Activated CD4-positive, alpha-beta T cell treated with anti-CD3 and anti-CD28 coated beads, Interleukin-2, amount 50 U/mL, for 24 hours (primary cell): ENCODE measurements at places on chromosomes 4 and X.

DNA sequence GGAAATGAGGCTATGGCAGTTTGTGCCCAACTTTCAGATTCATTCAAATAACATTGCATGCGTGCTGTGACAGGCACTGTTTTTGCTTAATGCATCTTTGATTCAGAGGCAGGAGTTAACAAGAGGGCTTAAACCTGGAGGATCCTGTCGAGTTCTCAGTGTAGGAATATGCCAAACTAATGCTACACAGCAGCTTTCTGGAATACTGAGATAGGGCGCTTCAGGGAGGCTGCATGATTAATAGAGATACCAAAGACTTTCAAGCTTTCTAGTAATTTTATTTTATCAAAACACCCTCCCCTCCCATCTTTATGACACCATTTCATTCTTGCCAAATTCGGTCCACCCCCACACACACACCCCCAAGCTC, 636 bp upstream of the TIMM8A start:
- DNase-seq = no peak

- DNase-seq = no peak
Observed at GRCh38 chrX:153864561-153865320, 21.2 kb downstream of the L1CAM start.

DNA sequence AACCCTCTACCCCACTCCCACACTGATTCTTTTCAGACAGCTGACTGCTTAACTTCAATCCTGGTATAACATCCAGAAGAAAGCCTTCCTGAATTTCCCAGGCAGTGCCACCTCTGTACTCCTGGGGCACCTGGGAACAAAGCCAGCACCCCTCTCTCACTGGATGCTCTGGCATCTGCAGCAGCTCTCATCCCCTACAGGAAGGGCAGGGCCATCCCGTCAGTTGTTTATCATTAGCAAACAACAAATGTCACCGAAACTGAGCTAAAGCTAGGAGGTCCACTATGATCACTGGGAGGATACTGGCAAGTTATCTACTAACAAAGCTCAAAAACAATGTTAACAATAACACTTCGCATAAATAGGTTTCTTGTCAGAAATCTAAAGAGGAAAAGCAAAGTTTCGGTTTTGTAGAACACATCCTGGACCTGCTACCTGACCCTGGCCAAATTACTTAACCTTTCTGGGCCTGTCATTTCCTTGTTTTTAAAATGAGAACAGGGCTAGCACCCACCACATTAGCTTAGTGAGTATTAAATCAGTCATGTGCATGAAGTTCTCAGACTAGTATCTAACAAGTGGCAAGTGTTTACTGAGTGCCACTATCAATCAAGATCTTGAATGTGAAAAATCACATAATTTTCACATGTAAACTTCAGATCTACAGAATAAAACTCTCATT, 86.6 kb downstream of the NR3C2 start:
- DNase-seq = no peak

DNA sequence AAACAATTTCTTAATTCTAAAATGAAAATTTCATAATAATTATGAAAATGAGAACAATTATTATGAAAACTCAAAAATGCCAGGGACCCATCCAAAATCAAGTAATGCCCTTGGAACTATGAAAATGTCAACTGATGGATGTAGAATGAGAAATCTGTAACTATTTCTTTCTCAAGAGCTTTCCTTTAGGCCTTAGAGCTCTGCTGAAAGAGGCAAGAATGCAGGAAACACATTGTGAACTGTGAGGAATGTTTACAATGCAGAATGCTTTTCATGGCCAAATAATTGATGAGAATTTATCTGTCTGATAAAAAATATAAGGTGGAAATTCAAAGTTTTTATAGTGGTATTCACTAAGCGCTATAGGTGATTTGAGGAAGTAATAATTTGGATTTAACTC, 207.1 kb upstream of the PCDH18 start:
- DNase-seq = no peak

DNA sequence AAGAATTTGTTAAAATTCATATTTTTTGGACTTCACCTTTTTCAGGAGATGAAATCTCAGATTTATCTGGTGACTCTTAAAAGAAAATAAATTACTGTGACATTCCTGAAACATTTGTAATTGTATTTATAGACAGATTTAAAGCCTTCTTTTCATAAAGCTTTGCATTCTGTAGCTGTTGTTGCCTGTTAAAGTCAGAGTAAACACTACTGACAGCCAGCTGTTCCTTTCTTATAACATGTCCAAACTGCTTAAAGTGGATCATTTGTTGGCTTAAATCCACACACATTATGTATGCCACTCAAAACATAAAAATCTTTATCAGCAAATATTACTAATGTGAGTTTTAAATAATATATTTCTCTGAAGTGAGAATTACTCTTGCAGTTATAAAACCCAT, 157.5 kb downstream of the TECRL start:
- no peak for DNase-seq

GRCh38 chr4:41256131-41256739, 493 bp upstream of the UCHL1 start:
- DNase-seq = no peak

GRCh38 chr4:182766857-182767250, 150.3 kb downstream of the DCTD start:
- no peak for DNase-seq

DNA sequence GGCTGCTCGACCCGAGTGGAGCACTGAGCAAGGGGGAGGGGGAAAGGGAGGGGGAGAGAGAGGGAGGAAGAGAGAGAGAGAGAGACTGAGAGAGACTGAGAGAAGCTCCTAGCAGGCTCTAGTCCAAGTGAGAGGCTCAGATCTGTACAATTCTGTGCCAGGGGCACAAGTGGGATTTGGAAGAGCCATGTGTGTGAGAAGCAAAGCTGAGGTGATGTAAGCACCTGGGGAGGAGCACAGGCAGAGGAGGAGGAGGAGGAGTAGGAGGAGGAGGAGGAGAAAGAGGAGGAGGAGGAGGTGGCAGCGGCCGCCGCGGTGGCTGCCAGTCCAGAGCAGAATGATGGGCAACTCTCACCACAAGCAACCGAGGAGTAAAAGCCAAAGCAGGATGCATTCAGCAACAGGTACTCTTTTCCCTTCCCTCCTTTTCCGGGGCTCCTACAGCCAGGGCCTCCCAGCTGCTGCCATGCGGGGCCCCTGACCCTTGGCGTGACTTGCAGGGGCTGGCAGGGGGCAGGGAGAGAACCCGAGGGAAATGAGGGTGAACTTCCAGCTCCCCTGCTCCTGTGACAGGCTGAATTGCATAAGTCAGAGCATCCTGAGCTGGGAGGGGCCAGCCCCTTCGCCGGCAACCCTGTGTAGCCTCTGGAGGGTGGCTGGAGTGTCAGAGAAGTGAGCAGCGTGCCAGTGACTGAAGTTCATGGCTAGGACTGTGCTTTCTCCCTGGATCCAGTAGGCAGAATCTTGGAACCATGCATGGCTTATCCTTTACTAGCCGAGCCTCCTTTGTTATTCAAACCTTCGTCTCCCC, 62.2 kb downstream of the RTL5 start:
- DNase-seq = no peak

GRCh38 chrX:107706309-107706708, 69.3 kb downstream of the TSC22D3 start:
- DNase-seq = no peak

GRCh38 chr4:146165840-146166239, 9.7 kb upstream of the LSM6 start:
- DNase-seq = no peak
